Left lung (tissue), 14 donors: ENCODE measurements at places on chromosomes 7 and 10. TPM values are rescaled to one million over a fixed set of nuclear protein-coding genes. Genes with fewer than 3 reads are reported as not detected.

Gene POM121C
- total RNA-seq: 32.0 TPM

Gene MSRB2
- 28.0 TPM for total RNA-seq

Gene RNF133
- 1.2 TPM for total RNA-seq

Gene ANKIB1
- 57.3 TPM for total RNA-seq

Gene DNAJC9
- 17.6 TPM for total RNA-seq

Gene IFIT2
- total RNA-seq: 26.1 TPM

Gene NRG3
- 1.0 TPM for total RNA-seq

DNA sequence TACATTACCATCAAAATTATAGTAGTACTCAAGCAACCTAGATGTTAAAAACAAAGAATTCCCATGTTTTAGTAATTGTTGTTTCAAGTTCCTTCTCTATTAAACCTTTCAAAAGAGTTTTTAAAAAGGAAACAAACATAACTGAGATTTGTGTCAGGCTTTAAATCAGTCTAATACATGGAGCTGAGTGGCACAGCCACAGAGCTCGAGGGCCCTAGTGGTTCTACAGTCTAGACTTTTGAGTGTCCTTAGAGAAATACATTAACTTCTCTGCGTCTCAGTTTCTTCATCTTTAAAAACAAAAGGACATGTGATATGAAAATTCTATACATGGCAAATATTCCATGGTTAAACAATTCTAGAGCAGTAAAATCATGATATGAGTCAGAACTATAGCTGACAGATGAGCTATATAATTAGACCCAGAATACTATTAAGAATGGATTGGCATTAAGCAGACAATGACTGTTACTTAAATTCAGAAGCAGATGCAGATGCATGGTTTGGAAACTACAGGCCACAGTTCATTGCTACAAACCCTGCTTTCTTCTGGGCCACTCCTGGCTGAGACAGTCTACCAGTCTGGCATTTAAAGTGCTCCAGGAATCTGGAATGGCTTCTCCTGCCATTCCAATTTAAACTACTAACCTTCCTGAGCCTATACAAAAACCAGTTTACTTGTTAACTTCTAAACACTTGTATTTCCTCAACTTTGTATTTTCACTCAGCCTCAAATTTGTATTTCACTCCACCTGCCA lies 77.4 kb downstream of the EPC1 start:
- no peak overlapping the region for H3K27ac ChIP-seq
- DNase-seq: no peak
- H3K4me3 ChIP-seq: no peak overlapping the region

- H3K4me3 ChIP-seq: no peak overlapping the region
- peaks cover 8% of the 10 kb centered on the region for H3K4me1 ChIP-seq
- no peaks in the 10 kb centered on the region for H3K36me3 ChIP-seq
- H3K27ac ChIP-seq: no peak overlapping the region
Measured at GRCh38 chr7:151705636-151706276, 171.2 kb downstream of the PRKAG2 start.

DNA sequence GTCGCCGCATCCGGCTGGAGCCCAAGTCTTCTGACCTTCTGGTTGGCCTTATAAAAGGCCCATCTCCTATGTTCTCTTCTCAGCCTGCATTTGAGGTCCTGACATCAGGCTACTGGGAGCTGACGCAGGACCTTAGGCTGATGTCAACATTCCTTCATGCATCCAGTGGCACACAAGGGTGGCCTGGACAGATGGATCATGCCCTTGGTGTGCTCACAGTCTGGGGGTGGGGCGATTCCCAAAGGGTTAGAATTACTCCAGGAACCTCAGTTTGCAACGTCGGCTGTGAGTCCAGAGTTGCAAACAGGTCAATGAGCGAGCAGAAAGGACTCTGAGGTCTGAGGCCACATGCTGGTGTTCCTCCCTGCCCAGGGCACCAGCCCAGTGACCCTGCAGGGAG lies 8.2 kb upstream of the CLIP2 start:
- H3K4me3 ChIP-seq: no peak overlapping the region
- H3K4me1 ChIP-seq: peaks cover 16% of the 10 kb centered on the region
- H3K36me3 ChIP-seq: no peaks in the 10 kb centered on the region
- H3K27me3 ChIP-seq: no peaks in the 10 kb centered on the region
- H3K27ac ChIP-seq: no peak overlapping the region

DNA sequence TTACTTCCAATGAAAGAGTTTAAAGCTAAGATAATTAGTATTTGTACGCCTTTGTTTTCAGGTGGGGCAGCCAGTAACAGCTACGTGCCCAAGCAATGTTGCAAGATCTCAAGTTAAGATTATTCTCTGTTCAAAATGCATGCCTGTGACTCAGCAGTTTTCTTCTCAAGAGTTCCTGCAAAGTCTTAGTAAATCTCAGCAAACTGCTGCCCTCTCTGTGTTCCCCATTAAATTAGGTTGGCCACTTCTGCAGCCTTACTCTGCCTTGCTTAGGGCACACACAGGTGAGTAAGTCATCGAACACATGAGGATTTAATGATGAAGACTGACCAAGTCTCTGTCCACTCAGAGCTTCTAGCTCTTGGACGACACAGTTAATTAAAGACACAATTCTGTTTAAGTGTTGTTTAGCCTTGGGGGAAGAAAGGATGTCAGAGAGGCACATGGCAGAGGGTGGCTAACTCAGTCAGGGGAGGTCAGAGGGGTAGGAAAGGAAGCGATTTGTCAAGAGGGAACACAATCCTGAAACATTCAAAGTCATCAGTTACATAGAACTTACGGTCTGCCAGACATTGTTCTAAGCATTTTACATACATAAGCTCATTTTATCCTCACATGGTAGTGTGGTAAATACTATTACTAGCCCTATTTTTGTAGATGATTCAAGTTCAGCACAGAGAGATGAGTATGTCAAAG lies 20.2 kb upstream of the SLC35G1 start:
- no peak overlapping the region for H3K27ac ChIP-seq
- no peak overlapping the region for H3K4me3 ChIP-seq
- DNase-seq: no peak
- no peaks in the 10 kb centered on the region for H3K27me3 ChIP-seq
- no peaks in the 10 kb centered on the region for H3K4me1 ChIP-seq
- H3K36me3 ChIP-seq: no peaks in the 10 kb centered on the region

- no peak for DNase-seq
- peaks cover 42% of the 10 kb centered on the region for H3K36me3 ChIP-seq
- peak overlapping the region; percentile 51 for H3K4me3 ChIP-seq
- peaks cover 18% of the 10 kb centered on the region for H3K4me1 ChIP-seq
- peak overlapping the region; percentile 86 for H3K27ac ChIP-seq
- no peaks in the 10 kb centered on the region for H3K27me3 ChIP-seq
Measured at GRCh38 chr10:128048819-128049210, 77.4 kb downstream of the MKI67 start.

- peak overlapping the region; percentile 63 for H3K4me3 ChIP-seq
- H3K27me3 ChIP-seq: peaks cover 59% of the 10 kb centered on the region
- no peaks in the 10 kb centered on the region for H3K36me3 ChIP-seq
- H3K4me1 ChIP-seq: no peaks in the 10 kb centered on the region
- H3K27ac ChIP-seq: peak overlapping the region; percentile 94
Measured at GRCh38 chr10:50990568-50991455, 83.5 kb upstream of the PRKG1 start.

- DNase-seq: peak; percentile 43
- H3K27me3 ChIP-seq: no peaks in the 10 kb centered on the region
- H3K36me3 ChIP-seq: no peaks in the 10 kb centered on the region
- peak overlapping the region; percentile 95 for H3K27ac ChIP-seq
- peak overlapping the region; percentile 68 for H3K4me3 ChIP-seq
Measured at GRCh38 chr7:79454361-79454960, 994 bp upstream of the MAGI2 start.

- H3K4me1 ChIP-seq: no peaks in the 10 kb centered on the region
- peak; percentile 9 for DNase-seq
- no peak overlapping the region for H3K27ac ChIP-seq
Measured at GRCh38 chr10:111756217-111757061, 427.1 kb downstream of the GPAM start.

DNA sequence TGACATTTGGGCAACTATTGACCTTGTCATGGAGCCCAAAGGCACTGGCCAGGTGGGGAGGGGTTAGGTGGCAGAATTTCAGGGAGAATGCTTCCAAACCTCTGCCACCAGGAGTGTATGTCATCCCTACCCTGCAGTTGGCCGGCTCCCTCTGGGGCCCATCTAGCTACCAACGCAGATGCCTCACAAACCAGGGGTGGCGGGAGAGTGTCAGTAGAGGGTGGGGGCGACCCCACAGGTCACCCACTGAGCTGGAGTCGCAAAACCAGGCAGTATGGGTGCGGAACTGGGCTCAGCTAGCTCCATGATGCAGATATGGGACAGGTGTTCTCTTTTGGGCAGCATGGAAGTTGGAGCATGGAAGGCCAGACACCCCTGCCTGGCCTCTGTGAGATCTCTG lies 51.4 kb downstream of the FAM241B start:
- no peak overlapping the region for H3K4me3 ChIP-seq
- no peaks in the 10 kb centered on the region for H3K36me3 ChIP-seq
- H3K27me3 ChIP-seq: peaks cover 40% of the 10 kb centered on the region
- H3K27ac ChIP-seq: no peak overlapping the region

DNA sequence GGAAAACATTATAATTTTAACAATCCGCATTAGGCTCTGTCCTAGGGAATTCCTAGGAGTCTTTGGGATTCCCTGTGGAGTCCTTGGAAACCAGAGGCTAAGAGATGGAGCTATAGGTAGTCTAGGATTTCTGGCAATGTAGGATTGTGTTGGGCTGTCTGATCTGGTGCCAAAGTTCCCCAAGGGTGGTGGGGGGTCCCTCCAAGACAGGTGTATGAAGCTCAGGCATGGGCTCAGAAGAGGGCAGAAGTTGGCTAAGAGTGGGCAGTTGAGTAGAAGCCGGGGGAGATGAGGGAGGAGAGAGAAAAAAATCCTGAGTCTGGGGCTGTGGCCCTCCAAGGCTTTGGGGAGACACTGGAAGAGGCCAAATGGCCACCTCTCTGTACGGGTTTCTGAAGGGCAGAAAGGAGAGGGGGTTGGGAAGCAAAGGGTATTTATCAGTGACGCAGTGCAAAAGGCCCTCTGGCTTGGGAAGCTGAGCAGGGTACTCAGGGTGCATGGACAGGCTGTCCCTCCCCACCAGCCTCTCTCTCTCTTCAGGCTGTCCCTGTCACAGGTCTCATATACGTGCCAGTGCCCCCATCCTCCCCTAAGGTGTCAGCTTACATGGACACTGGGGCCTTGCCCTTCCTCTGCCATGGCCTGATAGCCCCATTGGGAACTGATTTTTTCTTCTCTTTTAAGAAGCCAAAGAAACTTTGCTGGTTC lies 929 bp downstream of the HOXA6 start:
- peaks cover 44% of the 10 kb centered on the region for H3K4me1 ChIP-seq
- H3K36me3 ChIP-seq: no peaks in the 10 kb centered on the region
- H3K4me3 ChIP-seq: no peak overlapping the region
- DNase-seq: no peak
- peak overlapping the region; percentile 87 for H3K27ac ChIP-seq

- H3K4me3 ChIP-seq: no peak overlapping the region
- no peak overlapping the region for H3K27ac ChIP-seq
- DNase-seq: no peak
- H3K36me3 ChIP-seq: no peaks in the 10 kb centered on the region
Measured at GRCh38 chr10:49655099-49655498, 24.4 kb upstream of the C10orf53 start.

GRCh38 chr7:96686305-96686704 lies 23.3 kb downstream of the SEM1 start:
- H3K27ac ChIP-seq: no peak overlapping the region
- H3K4me3 ChIP-seq: no peak overlapping the region
- peaks cover 33% of the 10 kb centered on the region for H3K36me3 ChIP-seq
- DNase-seq: no peak
- no peaks in the 10 kb centered on the region for H3K27me3 ChIP-seq

- peaks cover 4% of the 10 kb centered on the region for H3K27me3 ChIP-seq
- peak overlapping the region; percentile 60 for H3K4me3 ChIP-seq
- DNase-seq: peak; percentile 90
- H3K27ac ChIP-seq: peak overlapping the region; percentile 95
- H3K4me1 ChIP-seq: peaks cover 25% of the 10 kb centered on the region
- H3K36me3 ChIP-seq: peaks cover 27% of the 10 kb centered on the region
Measured at GRCh38 chr10:101031796-101032636, 982 bp downstream of the SFXN3 start.

DNA sequence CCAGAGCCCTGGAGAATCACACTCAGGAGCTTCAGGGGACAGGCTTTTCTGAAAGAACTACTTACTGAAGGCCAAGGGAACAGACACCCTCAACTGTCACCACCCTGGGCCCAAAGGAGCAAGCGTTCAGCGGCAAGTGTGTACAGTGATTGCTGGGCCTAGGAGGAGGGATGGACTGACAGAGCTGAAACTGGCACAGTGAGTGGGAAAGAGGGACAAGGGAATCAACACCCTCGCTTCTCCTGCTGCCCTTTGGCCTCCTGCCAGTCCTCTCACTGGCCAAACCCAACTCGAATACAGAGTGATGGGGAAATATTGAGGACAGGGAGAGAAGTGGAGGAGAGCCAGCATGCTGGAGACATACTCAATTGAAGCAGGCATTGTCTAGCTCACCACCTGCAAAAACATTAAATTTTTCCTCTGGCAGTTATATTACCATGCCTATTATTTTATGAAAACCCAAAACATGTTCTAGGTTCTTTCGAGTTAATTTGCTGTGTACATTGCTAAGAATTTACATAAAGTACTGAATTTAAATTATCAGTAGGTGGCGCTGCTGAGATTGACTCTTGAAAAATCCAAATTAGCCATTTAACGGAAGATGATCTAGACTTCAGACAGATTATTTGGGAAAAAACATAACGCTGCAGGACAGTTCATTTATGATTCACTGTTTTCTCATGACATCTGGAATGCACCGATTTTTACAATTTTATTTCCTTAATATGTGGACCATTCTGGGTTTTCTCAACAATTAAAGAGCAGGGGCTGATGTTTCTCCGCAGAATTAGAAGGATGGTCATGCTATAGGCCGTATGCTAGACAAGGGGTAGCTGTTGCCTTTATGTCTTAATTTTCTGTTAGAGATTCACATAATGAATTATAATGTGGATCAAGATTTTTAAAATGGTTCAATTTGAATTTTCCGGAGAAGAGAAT lies 14.7 kb upstream of the TMEM236 start:
- peaks cover 9% of the 10 kb centered on the region for H3K4me1 ChIP-seq
- DNase-seq: no peak
- H3K27me3 ChIP-seq: no peaks in the 10 kb centered on the region
- no peak overlapping the region for H3K4me3 ChIP-seq
- H3K27ac ChIP-seq: no peak overlapping the region

GRCh38 chr7:143906895-143907294 lies 4.9 kb upstream of the TCAF1 start:
- H3K4me1 ChIP-seq: peaks cover 7% of the 10 kb centered on the region
- H3K36me3 ChIP-seq: no peaks in the 10 kb centered on the region
- H3K27ac ChIP-seq: no peak overlapping the region
- no peak for DNase-seq
- H3K27me3 ChIP-seq: no peaks in the 10 kb centered on the region

DNA sequence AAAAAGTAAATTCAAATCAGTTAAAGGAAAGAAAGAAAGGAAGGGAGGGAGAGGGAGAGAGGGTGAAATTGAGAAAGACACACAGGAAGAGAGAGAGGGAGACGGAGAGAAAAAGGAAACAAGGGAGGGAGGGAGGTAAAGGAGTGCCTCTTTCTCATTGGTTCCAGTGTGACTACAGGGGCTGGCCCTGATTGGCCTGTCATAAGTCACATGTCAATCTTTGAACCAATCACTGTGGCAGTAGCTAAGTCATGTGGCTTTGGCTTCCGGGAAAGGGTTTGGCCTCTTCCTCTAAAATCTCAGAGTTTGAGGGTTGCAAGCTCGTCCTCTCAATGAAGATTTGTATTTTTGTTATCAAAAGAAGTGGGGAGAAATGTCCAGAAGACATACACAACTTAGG lies 150.2 kb downstream of the RAB11FIP2 start:
- no peaks in the 10 kb centered on the region for H3K4me1 ChIP-seq
- no peak for DNase-seq
- no peaks in the 10 kb centered on the region for H3K36me3 ChIP-seq
- no peak overlapping the region for H3K27ac ChIP-seq
- H3K27me3 ChIP-seq: no peaks in the 10 kb centered on the region
